Lung microvascular endothelial cell (primary cell): ENCODE measurements at places on chromosomes 12 and 14. TPM values are rescaled to one million over a fixed set of nuclear protein-coding genes. Genes with fewer than 3 reads are reported as not detected.

GRCh38 chr14:45028107-45028626, 55.7 kb upstream of the PRPF39 start:
- no peak for DNase-seq

GRCh38 chr12:93174473-93174872, 203.3 kb upstream of the NUDT4 start:
- no peak for DNase-seq

The KRT73 gene
- total RNA-seq, result not detected in 2 replicates

- no peak for DNase-seq
These were observed 174.3 kb downstream of the SOX5 start for GRCh38 chr12:23775208-23775607.

DNA sequence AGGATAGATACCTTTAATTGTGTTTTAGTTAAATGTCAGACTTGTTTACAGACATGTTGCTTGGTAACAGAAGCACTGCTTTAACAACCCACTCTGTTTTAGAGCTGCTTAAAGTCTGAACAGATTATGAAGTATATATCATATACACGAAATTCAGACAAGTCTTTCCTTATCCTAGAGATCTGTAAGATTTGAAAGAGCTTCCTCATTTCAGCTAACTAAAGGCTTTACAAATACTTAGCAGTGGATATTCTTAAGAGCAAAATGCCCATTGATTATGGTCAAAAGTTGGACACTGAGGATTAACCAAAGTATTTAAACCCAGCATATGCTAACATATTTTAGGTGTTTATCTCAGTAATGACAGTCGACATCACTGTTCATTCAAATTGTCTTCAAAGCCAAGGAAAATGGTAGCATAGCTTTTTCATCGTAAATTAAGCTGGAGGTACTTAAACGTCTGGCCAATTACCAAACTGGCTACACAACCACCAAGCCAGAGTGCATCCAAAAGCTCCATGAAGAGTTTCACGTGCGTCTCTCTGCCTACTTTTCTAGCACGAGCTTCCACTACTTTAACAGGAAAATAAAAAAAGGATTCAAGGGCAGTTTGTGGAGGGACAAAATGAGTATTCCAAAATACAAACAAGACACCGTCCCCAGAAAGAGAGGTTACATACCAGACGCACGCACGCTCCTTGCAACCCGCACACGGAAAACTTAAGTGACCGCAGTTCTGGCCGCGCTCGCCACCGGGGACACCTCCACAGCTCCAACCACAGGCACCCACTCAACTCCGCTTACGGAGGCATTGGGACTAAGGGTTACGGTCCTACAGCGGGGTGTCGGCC, 565 bp downstream of the CEP83 start:
- peak; percentile 55 for DNase-seq

DNA sequence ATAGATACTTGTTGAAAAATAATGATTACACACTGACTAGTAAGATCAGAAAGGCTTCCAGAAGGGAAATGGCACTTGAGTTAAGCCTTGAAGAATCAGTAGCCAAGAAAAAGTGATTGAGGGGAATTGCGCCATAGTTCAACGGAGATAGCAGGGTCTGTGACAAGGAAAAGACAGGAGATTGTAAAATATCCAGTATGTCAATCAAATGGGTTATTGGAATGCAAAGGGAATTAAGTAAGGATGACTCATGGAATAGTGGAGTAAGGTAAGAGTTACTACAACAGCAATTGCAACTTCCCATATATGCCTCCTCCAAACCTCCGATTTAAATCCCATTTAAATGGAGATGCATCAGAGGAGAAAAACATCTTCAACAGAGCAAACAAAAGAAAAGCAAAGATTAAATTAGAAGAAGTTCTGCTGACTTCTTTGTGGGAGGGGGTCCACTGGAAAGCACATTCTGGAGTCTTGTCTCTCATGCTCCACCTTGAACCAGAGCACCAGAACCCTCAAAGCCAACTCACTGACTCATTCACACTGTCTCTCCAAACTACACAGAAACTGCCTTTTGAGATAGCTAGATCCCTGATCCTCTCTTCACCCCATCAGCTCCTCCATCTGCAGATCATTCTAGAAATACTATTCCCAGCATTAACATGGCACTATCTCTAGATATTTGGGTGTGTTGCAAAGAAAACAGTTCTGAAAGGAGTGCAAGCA, 138.2 kb downstream of the NUAK1 start:
- no peak for DNase-seq
